ENCODE measurements at places on chromosomes 5 and 9.

DNA sequence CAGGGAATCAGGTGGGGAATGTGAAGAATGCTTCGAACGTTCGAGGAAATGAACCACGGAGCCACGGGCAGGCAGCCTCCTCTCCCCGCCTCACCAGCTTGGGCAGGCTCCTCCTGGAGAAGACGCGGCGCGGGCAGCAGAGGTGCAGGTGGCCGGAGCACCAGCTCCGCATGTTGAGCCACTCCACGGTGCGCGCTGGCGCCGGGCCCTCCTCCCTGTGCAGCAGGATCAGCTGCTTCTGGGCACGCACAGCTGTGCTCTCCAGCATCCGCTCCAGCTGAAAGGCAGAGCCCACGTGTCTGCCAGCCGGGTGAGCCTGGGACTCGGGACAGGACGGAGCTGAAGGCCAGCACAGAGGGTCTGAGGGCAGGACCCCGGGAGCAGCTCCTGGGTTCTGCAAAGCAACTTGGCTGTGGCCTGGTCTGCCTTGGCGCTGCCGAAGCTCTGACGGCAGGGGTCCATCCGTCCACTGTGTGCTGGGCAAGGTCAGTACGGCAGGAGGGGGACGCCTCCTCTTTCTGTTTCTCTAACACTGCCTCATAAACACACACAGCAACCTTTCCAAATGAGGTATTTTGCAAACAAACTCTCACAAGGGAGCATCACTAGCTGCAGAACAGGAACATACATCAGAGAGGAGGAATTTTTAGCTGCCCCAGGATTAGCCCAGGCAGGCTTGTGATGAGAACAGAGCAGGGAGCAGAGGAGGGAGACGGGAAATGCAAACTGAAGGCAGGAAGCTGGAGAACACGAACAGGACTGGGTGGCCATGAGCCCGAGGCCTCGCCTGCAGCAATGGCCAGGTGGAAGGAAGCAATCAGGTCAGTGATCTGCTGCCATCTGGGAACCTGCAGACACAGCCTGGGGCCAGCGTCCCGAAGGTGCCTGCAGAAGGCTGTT is 20.1 kb upstream of the NSMF start:
- DNase-seq, result no peak

- no peak for DNase-seq
Observed at GRCh38 chr9:85892401-85892800, 48.5 kb upstream of the NAA35 start.

DNA sequence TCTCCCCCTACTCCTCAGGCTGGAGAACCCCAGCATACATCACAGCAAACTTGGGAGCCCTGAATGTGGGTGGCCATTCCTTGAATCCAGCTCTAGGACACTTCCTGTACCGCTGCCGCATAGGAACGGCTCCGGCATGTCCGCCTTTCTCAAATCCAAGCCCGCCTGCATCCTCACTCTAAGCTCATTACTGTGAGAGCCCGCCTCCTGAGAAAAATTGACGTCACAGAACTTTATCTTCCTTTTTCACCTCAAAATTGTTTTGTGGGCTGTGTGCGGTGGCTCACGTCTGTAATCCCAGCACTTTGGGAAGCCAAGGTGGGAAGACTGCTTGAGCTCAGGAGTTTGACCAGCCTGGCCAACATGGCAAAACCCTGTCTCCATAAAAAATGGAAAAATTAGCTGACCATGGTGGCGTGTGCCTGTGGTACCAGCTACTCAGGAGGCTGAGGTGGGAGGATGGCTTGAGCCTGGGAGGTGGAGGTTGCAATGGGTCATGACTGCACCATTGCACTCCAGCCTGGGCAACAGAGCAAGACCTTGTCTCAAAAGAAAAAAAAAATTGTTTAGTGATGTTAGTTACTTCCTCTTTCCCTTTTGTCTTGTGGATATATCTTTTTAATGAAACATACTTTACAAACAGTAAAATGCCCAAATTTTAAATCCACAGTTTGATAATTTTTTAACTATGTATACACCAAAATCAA is 22.8 kb downstream of the RNF44 start:
- DNase-seq, result no peak

- no peak for DNase-seq
Observed at GRCh38 chr9:123131993-123132392, 98.5 kb downstream of the GPR21 start.

- no peak for DNase-seq
Observed at GRCh38 chr5:57504357-57504756, 21.7 kb upstream of the ACTBL2 start.

GRCh38 chr5:171965745-171966144 is 40.7 kb downstream of the FBXW11 start:
- no peak for DNase-seq

DNA sequence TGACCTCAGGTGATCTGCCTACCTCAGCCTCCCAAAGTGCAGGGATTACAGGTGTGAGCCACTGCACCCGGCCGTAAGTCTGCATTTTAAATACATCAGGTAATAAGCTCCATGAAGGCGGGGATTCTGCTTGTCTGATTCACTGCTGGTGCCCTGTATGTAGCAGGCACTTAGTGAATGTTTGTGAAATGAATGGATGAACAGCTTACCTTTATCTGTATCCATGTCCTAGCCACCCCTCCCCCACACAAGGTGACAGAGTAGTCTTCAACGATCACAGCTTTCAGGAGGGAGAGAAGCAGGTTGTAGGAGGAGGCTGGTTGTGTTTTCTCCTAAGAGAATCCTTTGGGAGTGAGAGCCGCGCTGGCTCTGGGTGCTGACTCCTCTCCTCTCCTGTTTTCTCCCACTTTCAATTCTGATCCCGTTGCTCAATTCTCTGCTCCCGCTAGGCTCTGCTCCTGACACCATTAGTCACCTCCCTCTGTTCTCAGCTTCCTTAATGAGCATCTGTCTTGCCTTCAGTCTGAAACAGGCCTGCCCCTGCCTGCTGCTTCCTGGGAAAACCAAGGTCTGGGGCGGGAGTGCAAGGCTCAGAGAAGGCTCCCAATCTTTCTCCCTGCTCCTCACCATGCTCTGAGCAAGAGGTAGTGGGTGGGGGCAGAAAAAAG is 88.8 kb upstream of the CTNNA1 start:
- no peak for DNase-seq

DNA sequence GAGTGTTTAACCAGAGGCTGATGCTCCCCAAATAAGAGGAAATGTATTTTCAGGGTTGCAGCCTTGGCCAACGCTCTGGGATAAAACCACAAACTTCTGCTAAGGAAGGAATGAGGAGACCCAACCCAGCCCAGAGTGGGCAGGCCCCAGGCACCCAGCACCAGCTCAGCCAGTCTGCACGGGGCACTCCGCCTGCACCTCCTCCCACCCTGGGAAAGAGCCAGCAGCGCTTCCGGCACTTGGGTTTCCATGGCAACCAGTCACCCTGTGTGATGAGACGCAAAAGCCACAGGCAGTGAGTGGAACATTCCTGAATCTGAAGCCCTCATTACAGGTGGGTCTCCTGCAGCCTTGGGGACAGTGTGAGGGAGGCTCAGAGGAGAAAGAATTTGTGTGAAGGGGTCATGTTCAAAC is 85.2 kb upstream of the ZBTB43 start:
- DNase-seq, result peak; percentile 92

GRCh38 chr5:159975462-159976019 is 33.4 kb upstream of the TTC1 start:
- no peak for DNase-seq

- DNase-seq, result no peak
Observed at GRCh38 chr5:40674661-40675235, 5.0 kb upstream of the PTGER4 start.

All from lower lobe of right lung (tissue), 2 donors.